ENCODE measurements at places on chromosomes 2 and 18. TPM values are rescaled to one million over a fixed set of nuclear protein-coding genes. Genes with fewer than 3 reads are reported as not detected.

RNF125 gene
- polyA plus RNA-seq: 29.2 TPM

THAP4 gene
- polyA plus RNA-seq: 25.9 TPM

AQP12B gene
- not detected for polyA plus RNA-seq

PLA2R1 gene
- polyA plus RNA-seq: not detected

DNA sequence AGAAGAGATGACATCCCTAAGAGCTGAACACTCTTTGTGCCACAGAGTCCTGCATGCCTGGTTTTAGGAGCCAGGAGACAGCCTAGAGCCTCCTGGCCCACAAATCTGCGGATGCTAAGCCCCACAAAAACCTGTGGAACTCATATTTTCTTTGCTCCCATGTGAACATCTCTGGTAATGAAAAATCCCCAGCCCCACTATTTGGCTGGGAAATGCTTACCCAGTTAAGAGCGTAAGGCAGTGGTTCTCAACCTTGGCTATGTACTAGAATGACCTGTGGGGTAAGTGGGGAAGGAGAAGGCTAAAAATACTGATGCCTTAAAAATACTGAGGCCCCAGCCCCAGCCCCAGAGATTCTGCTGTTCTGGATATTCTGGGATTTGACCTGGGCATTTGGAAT is 208.1 kb downstream of the EN1 start:
- DNase-seq: no peak

DNA sequence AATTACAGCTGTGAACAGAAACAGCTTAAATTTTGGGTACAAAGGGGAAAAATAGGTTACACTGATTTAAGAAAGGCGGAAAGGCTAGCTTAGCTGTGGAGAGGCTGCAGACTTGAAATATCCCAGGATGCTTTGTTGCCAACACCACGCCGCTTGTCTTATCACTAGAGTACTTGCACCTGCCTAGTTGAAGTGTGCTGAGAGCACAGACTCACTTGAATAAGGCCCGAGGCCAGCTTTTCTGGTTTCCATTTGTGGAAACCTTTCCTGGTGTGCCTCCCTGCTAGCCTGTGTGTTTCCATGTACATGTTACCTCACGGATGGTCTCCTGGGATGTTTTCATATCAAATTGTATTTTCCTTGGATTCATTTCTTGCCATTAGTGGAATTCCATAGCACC is 3.2 kb downstream of the CABLES1 start:
- DNase-seq: no peak

GRCh38 chr18:50313031-50313607 is 25.6 kb upstream of the CXXC1 start:
- DNase-seq: no peak

All from CD14-positive monocyte (primary cell).